GM18507 (cell line): ENCODE measurements at places on chromosomes 13 and 19.

GRCh38 chr13:36362251-36362650 lies 16.1 kb upstream of the SPART start:
- no peak for DNase-seq

DNA sequence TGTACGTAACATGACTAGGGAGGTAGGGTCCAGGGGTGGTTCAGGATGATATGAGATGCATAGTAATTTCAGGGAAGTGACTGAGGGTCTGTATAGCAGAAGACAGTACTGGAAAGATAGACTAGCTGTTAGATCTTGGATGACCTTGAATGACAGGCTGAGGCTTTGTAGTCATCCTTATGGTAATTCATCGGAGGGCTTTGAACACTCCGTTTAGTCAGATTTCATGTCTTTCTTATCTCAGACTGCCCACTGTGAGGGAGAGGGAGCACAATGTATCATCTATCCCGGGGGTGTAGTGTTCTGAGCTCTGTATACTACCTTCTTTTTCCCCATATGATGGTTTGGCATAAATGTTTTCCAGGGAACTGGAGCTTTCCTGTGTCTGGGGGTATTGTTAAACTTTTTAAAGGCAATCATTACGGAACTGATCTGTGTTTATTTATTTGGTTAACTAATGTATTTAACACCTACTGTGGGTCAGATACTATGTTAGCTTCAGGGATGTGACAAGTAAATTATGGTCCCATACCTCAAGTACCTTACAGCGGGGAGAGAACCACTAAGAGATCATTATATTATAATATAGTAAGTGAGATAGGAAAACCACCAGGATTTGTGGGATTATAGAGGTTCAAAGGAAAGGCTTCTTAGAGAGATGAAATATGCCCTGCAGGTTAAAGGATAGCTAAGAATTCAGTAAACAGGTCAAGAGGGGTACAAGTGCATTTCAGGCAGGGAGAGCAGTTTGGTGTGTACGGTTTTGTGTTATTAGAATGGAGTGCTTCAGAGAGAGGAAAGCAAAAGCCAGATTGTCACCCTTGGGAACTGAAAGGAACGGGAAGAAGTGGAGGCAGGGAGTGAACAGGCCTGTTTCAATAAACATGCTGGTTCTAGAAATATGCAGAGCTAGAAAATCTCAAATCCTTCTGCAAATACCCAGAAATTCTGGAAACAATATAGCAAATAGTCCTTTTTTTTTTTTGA lies 164.8 kb upstream of the KL start:
- no peak for DNase-seq

GRCh38 chr13:79740991-79741390 lies 260.0 kb downstream of the NDFIP2 start:
- no peak for DNase-seq

DNA sequence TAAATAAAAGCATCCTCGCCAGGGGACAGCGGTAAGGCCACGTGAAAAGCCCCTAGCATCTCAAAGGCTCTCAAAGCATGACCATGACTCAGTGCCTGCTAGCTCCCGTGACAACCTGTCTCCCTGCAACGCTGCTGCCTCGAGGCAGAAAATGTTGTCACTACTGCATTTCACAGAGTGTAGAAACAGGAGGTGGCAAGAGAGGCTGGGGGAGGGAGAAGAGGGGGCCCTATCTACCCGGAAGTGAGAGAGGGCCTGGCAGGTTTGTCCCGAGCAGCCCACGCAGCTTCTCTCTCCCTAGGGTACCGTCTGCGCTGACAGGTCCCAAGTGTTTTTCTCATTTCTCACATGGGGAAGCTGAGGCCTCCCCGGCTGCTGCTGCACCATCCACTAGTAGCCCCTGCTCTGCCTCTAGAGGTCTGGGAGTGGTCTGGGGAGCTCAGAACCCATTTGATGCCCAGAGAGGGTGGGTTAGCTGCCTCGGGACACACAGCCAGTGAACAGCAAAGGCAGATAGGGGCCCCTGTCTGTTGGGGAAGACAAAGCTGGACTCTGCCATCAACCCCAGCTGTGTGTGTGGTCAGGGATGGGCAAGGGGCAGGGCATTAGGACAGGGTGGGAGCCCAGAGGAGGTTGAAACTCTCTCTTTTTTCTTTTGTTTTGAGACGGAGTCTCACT lies 3.7 kb downstream of the TINCR start:
- DNase-seq = no peak

DNA sequence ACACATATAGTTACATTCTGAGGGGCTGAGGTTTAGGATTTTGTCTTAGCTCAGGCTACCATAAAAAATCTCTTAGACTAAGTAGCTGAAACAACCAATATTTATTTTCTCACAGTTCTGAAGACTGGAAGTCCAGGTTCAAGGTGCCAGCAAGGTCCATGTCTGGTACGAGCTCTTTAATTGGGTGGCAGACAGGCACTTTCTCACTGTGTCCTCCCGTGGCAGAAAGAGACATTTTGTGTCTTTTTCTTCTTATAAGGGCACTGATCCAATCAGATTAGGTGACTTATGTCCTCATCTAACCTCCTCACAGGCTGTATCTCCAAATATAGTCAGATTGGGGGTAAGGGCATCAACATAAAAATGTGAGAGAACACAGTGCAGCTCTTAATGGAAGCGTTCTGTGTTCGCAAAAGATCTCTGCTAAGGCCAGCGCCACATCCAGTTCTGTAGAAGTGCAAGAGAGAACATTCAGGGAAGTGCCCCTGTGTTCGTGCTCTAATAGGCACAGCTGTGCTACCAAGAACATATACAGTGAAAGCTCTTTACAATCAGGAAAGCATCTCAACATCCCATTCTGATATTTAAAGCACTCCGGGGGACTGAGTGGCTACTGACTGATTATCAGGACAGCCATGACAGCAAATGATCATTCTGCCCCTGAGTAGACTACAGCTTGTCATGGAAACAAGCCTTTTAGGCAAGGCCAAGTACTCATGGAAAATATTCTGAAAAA lies 819.2 kb downstream of the LIG4 start:
- no peak for DNase-seq

DNA sequence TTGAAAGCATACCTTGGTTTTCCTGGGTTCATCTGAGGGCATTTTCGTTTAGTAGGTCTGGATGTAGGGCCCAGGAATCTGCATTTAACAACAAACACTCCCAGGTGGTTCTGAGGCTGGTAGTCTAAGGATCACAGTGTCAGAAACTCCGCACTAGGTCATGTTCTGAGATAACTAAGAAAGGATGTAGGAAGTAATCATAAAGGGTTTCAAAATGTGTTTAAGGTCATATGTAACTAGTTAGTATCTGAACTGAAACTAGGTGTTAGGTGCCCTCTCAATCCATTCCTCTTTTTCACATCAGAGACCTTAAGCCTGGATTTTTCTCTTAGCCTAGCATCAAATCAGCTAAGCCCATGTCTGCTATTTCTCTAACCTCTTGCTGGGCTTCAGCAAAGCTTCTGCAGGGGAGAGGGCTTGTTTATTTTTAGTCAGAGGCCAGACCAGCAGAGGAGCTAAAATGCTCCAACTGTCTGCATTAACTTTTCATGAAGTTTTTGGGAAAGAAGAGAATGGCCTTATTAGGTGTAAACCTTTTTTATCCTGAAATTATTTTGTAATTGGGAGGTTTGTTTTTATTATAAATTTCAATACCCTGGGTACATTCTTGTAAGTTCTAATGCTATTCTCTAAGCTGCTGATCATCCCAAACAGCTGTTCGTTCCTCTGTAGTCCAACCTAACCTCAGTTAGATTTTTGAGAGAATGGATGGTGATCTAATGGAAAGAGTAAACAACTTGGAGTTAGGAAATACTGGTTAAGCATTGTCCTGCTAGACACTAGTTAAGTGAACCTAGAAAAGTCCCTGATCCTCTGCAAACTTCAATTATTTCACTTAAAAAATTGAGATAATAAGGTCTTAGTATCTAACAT lies 262.8 kb upstream of the RFC3 start:
- DNase-seq = no peak

DNA sequence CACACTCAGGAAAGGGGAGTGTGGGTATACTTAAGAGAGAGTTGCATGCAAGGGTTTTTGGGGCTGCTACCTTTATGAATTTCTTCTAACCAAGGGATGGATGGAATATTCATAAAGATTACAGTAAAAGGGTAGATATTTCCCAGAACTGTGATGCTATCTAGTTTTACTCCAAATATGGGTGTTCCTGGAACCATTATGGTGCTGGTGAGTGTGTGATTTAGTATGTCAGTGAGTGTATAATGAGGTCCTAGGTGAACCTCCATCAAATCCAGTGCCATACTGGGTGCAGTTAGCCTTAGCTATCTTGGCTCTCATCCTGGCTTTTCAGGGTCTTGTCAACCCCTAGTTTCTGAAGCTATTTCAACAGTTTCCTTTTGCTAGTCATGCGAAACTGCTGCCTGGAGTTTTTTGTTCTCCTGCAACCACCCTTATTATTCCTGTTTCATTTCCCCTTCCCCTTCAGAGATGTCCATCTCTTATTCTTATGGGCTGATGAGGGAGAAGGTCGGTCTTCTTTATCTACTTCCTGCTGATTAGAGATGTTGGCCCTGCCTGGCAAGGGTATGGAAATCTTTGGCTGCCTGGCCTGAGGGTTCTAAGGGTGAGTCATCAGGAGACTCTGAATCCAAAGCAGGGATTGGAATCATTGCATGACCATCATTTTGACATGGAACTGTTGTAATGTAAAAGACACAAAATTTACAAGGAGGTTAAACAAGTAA lies 202.3 kb downstream of the NBEA start:
- DNase-seq = no peak

GRCh38 chr13:91357613-91358386 lies 10.3 kb downstream of the MIR17HG start:
- no peak for DNase-seq

DNA sequence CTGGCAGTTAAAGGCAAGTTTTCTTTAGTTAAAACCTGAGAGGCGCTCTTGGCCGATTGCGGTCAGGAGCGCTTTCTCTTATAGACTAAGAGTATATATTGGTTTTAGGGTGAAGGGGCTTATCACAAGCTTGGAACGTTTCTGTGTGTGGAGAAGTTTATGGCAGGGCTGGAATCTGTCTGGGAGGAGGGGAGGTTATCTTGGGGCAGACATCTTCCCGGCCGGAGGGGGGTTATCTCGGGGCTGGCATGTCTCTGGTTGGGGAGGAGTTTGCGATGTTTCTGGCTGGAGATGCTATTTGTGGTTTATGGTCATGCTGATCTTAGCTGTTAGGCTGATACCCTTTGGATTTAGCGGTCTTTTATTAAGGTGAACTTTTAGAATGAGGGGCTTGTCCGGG lies 18.3 kb downstream of the KDM4B start:
- no peak for DNase-seq

GRCh38 chr13:112335135-112335534 lies 41.0 kb upstream of the SPACA7 start:
- no peak for DNase-seq

- no peak for DNase-seq
These were observed 62.3 kb downstream of the ZIC5 start for GRCh38 chr13:99909097-99909835.

GRCh38 chr19:55406091-55406825 lies 1.3 kb downstream of the UBE2S start:
- no peak for DNase-seq

DNA sequence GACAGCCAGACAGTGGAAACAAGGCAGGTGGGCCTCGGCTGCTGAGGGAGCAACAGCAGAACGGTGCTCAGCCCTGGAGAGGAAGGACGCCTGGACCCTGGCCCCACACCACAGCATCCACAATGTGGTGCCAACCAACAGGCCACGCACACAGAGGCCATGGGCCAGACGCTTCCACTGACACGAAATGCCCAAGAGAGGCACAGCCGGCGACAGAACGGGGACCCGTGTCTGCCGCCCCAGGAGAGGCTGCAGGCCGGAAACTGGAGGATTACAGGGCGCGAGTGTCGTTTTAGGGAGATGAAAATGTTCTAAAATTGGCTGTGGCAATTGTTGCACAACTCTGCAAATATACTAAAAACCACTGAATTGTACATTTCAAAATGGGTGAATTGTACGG lies 69.7 kb downstream of the RASA3 start:
- DNase-seq = no peak

- DNase-seq = no peak
These were observed 71.6 kb downstream of the PCCA start for GRCh38 chr13:100160450-100160849.

DNA sequence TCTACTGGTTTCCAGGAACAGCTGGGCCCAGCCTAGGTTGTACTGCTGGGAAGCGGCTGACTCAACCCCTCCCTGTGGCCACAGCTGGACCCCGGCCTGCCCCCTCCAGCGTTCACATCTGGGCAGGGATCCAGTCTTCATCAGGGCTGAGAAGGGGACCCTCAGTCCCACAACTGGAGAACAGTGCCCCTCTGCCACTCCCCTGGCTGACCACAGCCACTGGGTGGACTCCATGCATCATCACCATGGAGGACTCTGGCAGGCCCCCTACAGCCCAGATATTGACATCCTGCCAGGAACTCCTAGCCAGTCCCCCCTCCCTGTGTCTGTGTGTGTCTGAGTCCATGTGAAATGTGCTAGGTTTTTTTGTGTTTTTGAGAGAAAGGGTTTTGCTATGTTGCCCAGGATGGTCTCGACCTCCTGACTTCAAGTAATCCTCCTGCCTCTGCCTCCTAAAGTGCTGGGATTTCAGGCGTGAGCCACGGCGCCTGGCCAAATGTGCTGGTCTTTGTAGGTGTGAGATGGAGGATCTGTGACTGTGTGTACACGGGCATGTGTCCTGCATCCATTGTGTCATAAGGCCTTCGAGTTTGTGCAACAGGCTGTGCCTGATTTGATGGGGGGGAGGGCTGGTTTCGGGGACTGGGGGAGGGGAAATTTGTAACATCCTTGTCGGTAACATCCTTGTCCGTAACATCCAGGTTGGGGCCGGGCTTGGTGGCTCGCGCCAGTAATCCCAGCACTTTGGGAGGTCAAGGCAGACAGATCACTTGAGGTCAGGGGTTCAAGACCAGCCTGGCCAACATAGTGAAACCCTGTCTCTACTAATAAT lies 4.0 kb upstream of the HOOK2 start:
- DNase-seq = no peak

DNA sequence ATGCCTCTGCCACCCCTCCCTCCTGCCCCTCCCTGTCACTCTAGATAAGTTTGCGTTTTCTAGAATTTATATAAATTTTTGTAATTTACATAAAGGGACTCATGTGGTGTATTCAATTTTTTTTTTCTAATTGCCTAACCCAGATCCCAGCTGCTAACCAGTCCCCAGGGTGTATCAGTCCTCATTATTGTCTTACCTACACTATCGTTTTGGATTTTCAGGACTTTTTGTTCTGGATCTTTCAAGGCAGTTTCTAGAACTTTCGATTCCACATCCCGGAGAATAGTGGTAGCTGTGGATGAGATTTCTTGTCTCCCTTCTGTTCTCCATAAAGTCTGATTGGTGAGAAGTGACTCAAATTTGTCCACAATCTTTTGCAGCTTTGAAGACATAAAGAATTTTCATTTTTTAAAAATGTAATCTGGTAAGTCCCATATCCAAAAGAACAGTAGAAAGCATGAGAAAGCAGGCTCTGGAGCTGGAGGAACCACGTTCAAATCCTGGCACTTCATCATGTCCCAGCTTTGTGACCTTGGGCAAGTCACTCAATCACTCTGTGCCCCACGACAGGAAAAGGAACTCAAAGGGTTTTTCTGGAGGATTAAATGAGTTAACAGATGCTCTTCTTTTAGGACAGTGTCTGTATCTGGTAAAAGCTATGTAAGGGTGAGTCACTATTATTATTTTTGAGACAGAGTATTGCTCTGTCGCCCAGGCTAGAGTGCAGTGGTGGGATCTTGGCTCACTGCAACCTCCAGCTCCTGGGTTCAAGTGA lies 19.7 kb downstream of the ADGRE3 start:
- DNase-seq = no peak

- no peak for DNase-seq
These were observed 7.8 kb downstream of the ZNF600 start for GRCh38 chr19:52778811-52779210.
